ENCODE measurements at places on chromosomes 6 and 20.

DNA sequence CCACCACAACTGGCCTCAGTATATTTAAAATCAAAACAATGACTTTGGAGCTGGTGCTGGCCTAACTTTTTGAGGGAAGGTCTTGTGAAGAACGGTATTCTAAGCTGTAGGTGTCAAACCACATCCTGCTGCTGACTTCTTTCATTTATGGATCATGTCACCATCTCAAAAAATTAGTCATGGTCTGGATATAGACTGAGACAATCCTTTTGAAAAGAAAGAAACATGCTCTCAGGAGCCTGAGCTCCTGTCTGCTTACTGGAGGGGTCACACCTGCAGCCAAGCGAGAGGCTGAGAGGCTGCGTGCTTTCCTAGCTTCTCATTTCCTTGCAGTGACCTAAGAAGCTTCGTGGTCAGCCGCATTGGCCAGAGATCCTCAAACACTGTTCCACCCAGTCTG is 55.2 kb downstream of the TIAM2 start:
- no peak for DNase-seq

GRCh38 chr6:107083047-107083768 is 32.1 kb downstream of the BEND3 start:
- DNase-seq: no peak

GRCh38 chr20:35660122-35660937 is 4.4 kb downstream of the CPNE1 start:
- DNase-seq: no peak

DNA sequence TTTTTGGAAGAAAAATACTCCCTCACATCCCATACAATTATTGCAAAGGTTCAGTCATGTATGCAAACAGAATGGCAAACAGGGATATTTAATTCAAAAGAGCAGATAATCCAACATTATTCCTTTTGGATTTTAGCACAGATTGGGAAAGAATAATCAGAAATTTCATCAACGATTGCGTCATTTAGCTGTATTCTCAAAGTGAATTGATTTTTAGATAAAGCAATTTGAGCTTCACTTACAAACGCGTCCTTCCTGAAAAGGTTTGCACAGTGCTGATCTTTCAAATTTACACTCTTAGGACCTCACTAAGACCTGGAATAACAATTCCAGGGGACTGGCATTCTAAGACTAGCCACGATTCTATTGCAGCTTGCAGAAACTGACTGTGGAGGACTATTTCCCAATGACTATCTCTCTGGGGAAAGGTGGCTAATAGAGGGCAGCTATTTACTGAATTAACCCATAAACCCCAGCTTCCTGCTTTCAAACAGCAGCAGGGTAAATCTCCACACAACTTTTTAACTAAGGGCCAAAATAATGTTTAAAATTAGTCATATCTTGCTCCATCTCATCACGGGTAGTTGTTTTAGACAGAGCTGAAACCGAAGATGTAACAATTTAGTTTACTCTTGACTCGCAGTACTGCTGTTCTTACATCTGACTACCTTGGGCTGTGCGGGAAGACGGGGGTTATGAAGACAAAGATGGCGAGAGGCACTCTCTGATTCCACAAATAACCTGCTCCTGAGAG is 131.2 kb upstream of the FAM184A start:
- no peak for DNase-seq

DNA sequence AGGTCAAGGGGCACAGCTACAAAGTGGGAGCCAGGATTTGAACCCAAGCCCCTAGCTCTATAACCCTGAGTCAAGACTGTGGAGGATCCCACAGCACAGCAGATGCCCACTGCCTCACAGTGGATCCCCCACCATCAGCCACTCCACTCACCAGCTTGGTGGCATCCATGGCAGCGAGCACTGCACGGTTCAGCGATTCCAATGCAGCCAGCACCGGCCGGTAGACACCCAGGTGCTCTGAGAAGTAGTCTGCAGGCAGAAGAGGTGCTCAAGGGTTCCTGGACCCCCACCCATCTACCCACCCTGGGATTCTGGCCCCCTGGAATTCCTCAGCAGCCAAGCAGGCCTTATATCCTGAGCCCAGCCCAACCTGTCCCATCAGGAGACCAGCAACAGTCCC is 2.5 kb downstream of the ACTL10 start:
- no peak for DNase-seq

- DNase-seq: peak; percentile 23
These were observed 9.8 kb upstream of the HECA start for GRCh38 chr6:139124887-139125672.

All from NCI-H1436 (cell line).